ENCODE measurements at places on chromosomes 6 and 20.

DNA sequence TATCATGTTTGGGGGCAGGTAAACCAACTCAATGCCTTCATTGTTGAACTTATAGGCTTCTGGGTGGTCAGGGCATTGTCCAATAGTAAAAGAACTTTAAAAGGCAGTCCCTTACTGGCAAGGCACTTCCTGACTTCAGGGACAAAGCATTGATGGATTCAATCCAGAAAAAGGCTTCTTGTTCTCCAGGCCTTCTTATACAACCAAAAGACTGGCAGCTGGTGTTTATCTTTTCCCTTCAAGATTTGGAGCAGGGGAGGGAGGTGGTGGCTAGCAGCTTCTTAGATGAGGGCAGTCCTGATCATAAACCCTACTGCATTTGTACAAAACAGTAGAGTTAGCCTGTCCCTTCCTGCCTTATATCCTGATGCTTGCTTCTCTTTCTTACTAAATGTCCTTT, 57.5 kb downstream of the NCOA3 start:
- DNase-seq: no peak

DNA sequence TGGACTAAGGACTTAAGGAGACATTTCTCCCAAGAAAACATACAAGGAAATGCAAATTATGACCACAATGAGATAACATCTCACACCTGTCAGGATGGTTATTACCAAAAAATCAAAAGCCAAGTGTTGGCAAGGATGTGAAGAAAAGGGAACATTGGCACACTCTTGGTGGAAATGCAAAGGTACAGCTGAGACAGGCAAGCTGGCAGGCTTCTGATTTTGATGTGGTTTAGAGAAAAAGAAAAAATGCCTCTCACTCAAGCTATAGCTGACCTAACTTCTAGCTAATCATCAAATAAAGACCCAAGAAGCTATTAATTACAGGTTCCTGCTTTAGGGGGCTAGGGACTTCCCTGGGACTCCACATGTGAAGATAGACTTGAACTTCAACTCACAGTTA, 139.8 kb downstream of the THEMIS start:
- no peak for DNase-seq

GRCh38 chr6:17484201-17484849, 90.9 kb downstream of the CAP2 start:
- no peak for DNase-seq

- DNase-seq: no peak
Measured at GRCh38 chr6:136323431-136324112, 33.9 kb upstream of the BCLAF1 start.

DNA sequence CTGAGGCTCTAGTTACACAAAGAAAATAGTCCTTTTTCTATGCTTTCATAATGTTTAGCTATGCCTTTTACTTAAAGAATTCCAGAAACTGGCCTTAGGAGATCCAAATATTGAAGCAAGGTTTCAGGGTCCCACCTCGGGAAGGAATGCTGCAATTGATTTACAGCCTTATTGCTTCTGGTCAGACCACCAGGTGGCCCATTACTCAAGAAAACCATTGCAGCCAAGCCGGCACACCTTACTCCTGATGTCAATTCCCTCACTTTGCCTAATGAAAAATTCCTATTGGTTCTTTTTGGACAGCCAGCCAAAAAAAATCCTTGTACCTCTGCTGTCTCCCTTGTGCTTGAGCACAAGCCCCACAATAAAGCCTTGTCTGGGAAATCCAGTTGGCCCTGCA, 173.9 kb downstream of the LMBRD1 start:
- DNase-seq: no peak

DNA sequence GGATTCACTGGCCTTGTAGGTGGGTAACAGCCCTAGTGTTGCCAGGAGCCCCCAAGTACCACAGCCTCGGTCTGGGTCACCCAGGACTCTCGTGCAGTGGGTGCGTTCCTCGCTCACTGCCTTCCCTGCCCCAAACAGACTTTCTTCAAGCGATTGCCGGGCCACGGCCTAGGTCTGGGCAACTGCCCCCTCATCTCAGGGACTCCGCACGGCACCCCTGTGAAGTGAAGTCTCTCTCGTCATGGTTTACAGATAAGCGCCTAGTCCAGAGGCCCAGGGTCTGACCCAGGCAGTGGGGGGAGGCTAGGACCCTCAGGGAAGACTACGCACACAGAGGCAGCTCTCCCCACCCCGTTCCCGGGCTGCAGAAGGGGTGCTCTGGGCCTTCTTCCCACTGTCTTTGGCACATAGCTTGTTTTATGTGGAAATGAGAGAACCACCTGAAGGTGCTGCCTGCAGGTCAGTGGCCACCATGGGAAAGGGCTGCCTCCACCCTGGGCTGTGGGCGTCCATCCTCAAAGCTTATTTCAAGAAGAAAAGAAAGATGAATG, 220.8 kb downstream of the ERMARD start:
- no peak for DNase-seq

DNA sequence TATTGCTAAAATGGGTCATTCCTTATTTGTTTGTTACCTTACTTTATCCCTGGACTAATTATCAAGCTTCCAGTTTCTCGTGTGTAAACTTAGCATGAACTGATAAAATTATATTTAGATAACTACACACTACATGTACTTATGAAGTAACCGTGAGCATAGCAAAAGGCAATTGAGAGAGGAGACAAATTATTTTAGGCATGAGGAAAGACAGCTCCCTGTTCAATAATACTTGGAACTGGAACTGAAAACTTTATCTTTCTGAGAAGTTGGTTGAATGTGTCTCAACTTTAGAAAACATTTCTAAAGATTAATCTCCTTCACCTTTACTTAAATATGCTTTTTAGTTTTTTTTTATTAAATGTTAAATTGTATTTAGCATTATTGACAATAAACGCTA, 11.4 kb downstream of the CRISP3 start:
- peak; percentile 21 for DNase-seq
